ENCODE measurements at places on chromosomes 7 and 10.

GRCh38 chr7:141960687-141961422, 12.7 kb downstream of the TAS2R38 start:
- no peak for DNase-seq

DNA sequence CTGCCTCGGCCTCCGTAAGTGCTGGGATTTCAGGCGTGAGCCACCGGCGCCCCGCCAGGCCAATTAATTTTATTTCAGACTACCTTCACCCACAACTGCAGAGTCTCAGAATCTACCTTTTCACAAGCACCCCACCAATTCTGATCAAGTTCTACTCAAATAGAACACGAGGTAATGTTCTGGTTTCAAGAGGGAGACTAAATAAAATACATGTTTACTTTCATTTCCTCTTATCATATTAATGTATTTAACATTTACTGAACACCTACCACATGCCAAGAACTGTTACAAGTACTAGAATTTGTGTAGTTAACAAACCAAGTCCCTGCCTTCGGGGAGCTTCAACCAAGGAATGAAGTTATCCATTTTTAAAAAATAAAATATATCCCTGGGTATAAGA, 25.5 kb upstream of the RGS10 start:
- no peak for DNase-seq

- DNase-seq: no peak
Observed at GRCh38 chr7:35259523-35259908, 5.6 kb upstream of the TBX20 start.

- DNase-seq: no peak
Observed at GRCh38 chr7:151491859-151492258, 27.8 kb downstream of the RHEB start.

DNA sequence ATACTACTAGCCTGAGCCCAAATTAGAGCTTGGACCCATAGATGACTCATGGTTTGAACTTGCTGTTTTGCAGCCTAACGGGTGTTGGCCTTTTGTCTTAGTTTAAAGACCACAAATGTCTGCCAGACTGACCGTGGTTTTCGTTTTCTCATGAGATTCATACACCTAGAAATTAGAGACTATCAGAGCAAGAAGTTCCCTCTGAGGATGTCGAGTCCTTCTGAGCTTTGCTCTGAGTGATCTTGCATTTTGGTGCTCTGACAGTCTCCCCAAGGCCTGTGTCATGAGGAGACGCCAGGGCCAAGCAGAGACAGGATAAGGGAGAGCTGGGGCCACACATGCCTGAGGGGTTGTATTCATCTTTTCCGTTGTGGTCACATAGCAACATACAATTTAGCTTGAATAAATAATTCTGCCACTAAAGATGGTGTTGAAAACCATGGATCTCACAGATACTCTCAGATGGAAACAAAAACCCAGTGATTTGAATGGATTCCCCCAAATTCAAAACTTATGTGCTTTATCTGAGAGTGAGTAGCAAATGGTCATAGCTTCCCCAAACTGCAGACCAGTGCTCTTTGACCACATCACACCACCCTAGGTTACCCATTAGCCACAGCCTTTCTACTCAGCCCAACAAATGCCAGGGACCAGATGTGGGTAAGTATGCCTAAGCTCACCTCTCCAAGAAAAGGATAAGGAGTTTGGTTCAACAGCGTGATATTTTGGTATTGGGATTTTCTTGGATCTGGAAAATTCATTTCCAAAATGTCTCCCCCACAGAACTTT, 762.0 kb upstream of the IGFBP3 start:
- DNase-seq: no peak

DNA sequence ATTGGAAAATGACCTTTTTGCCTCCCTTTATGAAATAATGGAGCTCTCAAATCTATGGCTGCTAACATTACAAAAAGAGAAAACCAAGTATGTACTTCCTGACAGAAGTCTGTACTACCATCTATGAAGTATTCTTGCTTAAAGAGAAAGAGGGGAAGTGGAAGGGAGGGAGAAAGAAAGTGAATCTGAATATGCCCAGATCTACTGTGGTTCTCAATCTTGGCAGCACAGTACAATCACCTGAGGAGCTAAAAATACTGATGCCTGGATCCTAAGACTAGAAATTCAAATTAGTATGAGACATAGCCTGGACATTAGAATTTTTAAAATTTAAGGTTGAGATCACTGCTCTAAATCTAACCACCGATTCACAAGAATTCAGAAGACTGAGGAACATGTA, 85.2 kb downstream of the IGF2BP3 start:
- DNase-seq: no peak

GRCh38 chr7:28528899-28529298, 116.6 kb downstream of the CREB5 start:
- no peak for DNase-seq

DNA sequence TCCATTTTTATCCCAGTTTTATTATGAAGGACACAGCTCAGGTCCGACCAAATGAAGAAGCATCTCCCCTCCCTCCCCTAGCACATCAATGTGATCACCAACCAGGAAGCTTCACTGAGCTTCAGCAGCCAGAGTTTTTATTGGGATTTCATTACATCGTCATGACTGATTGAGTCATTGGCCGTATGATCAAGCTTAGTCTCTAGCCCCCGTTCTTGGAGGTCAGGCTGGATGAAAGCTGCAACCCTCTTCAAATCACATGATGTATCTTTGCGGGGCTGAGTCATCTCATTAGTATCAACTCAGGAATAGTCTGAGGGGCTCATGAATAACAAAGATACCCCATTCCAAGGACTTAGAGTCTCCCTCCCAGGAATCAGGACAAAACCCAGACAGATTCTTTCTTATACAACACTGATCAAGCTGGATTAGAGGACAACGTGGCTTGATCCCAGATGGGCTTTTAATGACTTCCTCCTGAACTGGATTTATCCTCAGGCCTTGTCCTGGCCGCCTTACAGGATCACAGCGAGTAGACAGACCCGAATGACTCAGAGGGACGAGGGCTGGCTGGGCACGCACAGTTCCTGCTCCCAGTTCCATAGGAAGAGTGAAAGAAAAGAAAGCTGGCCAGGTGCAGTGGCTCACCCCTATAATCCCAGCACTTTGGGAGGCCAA, 14.5 kb downstream of the LIMK1 start:
- DNase-seq: no peak

GRCh38 chr7:12967322-12967721, 279.9 kb downstream of the ARL4A start:
- no peak for DNase-seq

DNA sequence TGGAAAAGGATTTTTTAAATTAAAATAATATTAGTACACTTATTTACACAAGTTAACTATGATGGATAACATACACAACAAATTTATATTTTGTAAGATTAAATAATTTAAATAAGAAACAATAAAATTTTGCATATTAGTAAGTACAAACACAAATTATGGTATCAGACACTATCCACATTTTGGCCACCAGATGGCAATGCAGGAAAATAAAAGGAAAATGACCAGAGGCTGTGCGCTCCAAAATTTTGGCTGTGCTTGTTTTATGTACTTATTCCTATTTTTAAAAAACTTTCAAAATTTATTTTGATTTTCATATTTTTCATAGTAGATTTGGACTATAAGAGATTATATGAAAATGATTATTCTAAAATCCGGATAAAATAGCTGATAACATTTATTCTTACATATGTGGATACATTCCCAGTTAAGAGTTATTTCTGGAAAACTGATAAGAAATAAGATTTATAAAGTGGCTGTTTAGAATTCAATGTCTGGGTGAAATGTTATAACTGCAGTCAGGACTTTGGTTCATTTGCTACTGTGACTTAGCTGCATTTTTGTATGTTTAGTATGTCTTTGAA, 274.7 kb upstream of the HGF start:
- DNase-seq: no peak

DNA sequence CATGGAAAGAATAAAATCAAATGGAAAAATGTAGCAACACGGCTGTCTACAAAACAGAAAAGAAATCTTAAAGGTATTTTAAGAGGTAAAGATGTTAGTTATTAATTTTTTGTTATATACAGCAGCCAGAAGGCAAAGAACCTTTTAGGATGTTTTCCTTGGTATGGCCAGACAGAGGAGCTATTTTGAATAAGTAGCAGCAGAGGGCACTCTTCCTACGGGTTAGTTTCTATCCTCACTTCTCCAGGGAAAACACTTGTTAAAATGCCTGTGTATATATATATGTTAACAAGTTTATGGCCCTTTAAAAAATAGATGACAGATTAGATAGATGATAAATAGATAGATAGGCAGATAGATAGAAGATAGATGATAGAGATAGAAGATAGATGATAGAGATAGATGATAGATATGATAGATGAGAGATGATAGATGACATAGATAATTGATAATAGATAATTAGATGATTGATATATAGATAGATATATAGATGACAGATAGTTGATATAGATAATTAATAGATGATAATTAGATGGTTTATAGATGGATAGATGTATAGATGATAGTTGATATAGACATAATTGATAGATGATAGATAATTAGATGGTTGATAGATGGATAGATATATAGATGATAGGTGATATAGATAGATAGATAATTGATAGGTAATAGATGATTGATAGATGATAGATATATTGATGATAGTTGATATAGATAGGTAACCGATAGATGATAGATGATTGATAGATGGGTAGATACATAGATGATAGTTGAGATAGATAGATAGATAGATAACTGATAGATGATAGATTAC, 57.8 kb upstream of the WIPF3 start:
- DNase-seq: no peak

DNA sequence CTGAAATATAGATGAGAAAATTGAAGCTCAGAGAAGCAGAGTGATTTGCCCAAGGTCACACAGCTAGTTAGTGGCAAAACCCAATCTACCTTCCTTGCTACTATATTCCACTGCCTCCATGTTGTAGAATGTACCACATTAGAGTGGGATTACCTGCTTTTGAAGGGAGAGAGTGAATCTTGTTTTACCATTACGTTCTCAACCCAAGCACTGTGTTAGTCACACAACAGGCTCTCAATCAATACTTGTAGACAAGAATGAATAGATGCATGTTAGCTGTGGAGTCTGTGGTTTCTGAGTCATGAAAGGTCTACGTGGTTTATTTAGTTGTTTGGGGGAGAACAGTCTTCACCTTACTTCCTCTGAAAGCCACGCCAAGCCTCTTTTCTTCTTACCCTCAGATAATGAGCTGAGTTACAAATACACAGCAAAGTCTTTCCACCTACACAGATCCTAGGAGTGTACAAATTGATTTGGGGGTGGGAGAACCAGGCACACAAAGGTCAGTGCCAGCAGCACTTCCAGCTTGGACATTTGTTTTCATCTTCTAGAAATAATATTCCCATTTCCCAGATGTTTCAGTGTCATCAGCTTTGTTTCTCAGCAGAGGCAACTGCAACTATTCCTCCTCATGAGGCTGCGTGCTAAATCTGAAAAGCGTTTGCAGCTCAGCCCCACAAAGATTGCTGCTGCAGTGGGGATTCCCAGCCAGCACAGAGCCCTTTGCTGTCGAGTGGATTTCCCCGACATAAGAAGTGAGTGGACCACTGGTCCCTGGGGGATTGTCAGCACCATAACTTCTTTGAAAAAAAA, 71.5 kb upstream of the ADO start:
- no peak for DNase-seq

DNA sequence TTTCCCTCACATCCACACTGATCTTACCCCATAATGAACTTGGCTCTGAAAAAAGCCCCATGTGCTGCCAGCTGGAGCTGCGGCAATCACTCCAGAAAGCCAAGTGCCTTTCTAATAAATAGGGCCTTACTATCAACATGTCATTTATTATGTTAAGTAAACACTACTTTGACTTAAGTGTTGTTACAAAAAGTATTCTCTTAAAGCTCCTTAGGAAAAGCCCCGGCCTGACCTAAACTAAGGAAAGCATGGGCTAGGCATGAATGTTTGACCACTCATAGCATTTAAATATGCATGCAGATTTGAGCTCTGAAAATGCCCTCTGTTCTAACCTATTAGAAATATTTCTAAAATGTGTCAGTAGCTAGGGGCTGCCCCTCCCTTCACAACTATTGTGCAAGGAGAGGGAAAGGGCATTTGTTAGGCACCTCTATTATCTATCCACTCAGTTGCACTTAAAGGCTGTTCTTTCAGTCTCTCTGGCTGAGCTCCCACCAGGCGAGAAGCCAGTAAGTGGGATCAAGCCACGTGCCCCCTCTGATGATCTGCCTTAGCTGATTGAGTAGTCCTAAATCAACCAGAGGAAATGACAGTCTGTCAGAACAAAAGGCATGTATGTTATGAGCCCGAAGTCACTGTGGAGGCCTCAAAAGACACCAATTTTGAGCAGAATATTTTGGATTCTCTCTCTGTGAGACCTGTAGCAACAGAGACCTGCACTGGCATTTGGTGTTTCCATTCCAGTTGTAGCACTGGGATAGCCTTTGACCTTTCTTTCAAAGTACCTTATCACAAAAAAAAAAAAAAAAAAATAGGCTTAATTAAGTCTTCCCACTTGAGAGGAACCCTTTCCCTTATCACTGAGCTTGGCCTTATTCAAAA, 77.1 kb downstream of the ITGB8 start:
- no peak for DNase-seq

DNA sequence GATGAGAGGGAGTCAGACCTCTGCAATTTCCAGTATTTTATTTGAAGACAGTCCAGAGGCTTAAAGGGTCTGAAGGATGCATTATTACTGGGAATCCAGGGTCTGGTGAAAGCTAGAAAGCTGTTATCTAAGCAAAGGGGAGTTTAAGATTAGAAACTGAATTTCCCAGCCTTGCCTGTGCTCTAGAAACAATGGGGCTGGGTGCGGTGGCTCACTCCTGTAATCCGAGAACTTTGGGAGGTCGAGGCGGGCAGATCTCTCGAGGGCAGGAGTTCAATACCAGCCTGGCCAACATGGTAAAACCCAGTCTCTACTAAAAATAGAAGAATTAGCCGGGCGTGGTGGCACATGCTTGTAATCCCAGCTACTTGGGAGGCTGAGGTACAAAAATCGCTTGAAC, 71.5 kb upstream of the ANLN start:
- DNase-seq: peak; percentile 30

DNA sequence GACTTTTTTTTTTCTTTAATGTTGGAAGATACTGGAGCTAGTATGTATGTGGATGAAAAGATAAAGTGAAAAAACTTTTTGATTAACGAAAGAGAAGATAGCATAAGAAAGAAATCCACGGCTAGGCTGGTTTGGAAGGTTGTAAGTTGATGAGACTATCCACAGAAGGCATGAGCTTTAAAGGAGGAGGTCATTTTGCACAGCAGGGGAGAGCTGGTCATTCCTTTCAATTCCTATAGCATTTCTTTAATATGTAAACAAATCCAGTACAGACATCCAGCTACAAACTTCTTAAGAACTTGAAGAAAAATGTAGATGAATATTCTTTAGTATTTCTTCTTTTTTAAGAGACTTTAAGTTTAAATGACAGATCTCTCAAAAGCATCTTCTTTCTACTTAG, 281.3 kb downstream of the CACNA2D1 start:
- DNase-seq: no peak

GRCh38 chr10:90403211-90404000, 454.4 kb downstream of the HTR7 start:
- DNase-seq: no peak
